ENCODE measurements at places on chromosomes 1 and 21.

DNA sequence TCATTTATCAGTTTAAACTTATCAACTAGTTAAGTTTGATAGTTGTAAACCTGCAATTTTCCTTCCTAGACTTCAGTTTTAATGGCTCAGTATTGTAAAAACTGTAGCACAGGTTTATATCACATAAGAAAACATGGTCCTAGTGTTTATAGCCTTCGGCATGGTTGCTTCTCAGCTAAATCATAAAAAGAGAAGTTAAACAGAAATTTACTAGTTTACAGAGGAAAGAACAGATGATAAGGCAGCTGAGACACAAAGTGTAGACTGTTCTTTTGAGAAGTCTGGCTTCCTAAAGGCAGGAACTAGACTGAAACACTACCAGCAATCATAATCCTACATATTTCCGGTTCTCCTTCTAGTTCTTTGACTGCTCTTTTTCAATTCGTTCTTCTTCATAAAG lies 39.8 kb downstream of the WNT2B start:
- no peak for DNase-seq

- DNase-seq: peak; percentile 54
Measured at GRCh38 chr1:43067977-43068751, 103.9 kb downstream of the EBNA1BP2 start.

- no peak for DNase-seq
Measured at GRCh38 chr1:206703661-206704060, 19.0 kb downstream of the MAPKAPK2 start.

DNA sequence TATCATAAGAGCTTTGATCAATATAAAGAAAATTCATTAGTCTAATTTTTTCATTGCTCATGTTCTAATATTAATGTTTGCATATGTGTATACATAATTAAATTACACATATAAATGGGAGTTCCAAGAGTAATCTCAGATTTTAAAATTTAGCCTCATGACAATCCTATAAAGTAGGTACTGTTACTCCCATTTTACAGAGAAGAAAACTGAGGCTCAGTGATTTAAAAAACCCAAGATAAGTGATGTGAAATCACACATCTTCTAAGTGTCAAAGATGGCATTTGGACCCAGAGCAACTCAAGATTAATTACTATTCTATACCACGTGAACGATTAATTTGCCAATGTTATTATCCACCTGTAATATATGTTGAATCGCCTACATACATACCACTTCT lies 122.3 kb downstream of the TM2D1 start:
- DNase-seq: no peak

All from NCI-H510A (cell line).